ENCODE measurements at places on chromosomes 13 and 19.
A peak's percentile ranks its signal among the peaks of the same experiment; 100 is the strongest.

GRCh38 chr13:66805657-66806056, 424.5 kb downstream of the PCDH9 start:
- DNase-seq = peak; percentile 48

GRCh38 chr19:11480715-11481533, at the start of gene ELAVL3:
ELAVL3 (minus strand) TSS chr19:11481046; CDS start chr19:11480608, 438 bp downstream.
- DNase-seq = peak; percentile 71

DNA sequence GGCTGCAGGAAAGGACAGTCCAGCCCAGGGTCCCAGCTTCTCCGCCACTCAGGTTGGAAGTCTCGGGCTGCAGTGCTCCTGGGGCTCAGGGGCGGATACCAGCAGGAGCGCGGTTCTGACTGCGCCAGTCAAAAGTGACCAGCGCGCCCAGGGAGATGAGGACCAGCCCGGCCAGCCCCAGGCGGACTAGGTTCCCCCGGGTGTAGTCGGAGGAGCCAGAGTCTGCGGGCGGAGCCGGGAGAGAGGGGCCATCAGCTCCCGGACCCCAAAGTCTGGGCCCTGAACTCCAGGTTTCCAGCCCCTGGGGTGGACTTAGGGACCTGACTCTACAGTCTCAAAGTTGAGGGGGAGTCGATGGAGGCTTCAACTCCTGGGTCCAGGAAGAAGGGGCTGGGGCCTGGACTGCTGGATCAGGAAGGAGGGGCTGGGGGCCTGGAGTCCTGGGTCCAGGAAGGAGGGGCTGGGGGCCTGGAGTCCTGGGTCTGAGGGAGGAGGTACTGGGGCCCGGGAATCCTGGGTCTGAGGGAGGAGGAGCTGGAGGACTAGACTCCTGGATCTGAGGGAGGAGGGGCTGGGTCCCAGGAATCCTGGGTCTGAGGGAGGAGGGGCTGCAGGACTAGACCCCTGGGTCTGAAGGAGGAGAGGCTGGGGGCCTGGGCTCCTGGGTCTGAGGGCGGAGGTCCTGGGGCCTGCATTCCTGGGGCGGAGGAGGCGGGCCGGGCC, 5.3 kb downstream of the OSCAR start:
- no peak for DNase-seq

DNA sequence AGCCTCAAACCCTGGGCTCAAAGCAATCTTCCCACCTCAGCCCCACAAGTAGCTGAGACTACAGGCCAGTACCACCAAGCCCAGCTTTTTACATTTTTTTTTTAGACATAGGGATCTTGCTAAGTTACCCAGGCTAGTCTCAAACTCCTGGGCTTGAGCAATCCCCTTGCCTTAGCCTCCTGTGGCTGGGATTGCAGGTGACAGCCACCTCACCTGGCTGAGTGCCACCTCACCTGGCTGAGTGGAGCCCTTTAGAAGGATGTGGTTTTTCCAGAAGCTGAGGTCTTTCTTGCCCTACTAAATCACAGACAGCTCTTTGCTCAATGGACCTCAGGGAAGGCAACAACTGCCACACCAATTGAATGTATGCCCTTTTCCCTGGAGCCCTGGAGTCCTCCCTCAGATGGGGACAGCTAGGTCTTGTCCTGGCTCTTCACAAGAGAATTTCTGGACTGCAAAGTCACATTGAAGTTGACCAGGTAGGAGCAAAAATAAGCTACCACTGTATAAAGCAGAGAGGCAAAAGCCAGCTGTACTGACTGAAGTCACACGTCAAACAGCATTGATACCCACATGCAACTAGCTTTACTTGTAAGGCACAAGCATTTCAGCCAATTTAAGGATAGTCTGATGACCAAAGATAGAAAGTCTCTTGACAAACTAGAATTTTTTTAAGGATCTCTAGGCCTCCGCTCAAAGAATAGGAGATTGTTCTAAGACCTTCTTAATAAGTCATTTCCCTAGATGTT, 14.0 kb downstream of the PDX1 start:
- DNase-seq = no peak

GRCh38 chr19:31421856-31422255, 72.6 kb upstream of the TSHZ3 start:
- DNase-seq = no peak

DNA sequence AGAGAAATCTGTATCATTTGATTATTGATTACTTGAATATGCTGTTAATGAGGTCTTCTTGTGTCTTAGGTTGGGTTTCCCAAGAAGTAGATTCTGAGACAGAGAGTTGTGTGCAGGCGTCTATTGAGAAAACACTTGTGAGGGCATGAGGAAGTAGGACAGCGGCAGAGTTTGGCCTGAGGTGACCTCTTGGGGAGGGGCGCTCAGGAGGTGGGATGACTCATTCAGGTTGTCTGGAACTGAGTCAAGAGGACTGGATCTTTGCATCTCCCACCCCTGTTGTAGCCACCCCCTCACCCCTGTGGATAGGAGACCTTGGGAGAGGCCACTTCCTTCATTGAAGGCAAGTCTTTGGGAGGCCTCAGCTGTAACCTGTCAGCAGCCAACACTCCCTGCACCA, 35.2 kb upstream of the WDFY2 start:
- no peak for DNase-seq

DNA sequence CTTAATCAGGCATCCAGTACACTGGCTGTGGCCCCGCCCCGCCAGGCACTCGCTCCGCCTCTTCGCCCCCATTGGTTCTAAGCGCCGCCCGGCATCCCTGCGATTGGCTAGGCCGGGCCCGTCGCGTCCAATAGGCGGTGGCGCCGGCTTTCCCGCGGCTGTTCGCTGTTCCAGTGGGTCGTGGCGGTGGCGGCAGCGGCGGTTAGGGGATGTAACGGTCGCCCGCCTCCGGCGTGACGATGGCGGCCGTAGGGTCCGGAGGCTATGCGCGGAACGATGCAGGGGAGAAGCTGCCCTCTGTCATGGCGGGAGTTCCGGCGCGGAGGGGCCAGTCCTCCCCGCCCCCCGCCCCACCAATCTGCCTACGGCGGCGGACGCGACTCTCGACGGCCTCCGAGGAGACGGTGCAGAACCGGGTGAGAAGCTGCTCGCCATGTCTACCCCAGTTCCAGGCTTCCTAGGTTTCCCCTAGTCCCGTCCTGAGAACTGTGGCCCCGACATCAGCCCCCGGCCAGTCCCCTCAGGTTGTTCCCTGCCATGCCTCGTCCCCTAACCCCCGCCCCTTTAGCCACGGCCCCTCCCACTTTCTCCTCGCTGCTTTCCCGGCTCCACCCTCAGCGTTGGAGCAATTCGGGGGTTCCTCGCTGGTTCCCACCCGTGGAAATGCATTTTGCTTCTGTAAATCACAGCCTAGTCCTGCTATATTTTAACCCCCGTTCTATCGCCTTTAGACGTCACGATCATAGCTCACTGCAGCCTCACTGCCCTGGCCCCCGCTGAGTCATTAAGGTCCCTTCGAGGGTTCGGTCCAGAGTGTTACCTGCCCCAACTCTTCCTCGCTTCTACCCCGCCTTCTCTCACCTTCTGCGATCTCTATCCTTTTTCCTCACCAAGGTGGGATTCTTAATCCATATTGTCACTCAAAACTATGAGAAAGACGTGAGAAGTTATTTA, at the start of gene WDR62:
Gene WDR62 (plus strand): TSS at position 165 of the 954 bp plus-strand sequence. CDS start 75 bp downstream, at position 240.
- DNase-seq = peak; percentile 96

DNA sequence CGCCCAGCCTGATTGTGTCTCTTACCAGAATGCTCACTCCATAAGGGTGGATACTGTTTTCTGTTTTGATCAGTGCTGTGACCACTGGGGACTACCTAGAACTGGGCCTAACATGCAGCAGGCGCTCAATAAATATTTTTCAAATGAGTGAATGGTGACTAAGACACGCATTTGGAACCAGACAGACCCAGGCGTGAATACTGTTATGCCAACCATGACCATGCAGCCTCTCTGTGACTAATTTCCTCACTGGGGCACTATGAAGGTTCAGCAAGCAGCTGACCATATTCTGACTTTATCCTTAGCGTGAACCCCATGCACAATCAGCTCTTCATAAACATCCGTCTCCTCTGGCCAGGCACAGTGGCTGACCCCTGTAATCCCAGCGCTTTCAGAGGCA, 13.0 kb upstream of the SPC24 start:
- no peak for DNase-seq

DNA sequence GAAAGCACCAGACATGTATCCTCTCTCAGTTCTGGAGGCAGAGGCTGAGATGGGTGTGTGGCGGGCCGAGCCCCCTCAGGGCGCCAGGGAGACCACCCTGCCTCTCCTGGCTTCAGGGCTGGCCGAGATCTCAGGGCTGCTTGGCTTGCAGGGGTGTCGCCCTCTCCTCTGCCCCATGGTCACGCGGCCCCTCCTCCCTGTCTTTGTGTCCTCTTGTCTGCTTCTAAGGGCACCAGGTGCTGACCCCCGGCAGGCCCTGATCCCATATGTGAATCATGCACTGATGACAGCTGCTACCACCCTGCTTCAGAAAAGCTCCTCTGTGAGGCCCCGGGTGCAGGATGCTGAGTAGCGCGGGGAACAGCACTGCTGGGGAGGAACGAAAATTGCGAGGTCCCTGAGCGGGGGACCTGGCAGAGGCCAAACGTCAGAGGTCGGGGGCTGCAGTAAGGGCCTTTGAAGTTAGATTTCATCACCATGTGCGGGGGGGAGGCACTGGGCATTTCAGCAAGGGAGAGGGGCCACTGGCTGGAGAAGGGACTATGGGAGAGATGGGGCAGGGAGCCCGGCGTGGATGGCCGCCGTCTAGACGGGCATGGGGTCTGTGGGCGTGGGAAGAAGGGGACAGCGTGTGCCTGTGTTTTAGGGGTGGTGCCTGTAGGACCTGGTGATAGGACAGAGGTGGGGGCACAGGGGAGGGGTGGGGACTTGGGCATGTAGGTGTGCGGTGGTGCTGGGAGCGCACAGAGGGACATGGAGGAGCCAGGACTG, 125.2 kb downstream of the KDM4B start:
- DNase-seq = no peak

DNA sequence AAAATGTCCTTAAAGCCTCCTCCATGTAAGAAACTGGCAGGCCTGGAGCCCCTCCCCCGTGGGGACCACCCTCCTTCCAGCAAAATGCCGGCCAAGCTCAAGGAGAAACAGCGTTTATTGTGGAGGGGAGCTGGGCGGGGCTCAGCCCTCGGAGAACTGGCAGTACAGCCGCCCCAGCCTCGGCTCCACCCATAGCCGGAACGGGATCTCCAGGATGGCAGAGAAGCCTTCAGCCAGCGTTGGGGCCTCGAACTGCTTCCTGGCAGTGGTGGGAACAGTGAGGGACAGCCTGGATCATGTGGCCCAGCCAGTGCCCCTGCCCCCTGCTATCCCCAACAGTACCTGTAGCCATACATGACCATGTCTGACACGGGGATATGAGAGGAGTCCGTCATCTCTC, 6.3 kb downstream of the PNKP start:
- no peak for DNase-seq

GRCh38 chr19:18091217-18091608, 4.5 kb upstream of the IL12RB1 start:
- DNase-seq = no peak

DNA sequence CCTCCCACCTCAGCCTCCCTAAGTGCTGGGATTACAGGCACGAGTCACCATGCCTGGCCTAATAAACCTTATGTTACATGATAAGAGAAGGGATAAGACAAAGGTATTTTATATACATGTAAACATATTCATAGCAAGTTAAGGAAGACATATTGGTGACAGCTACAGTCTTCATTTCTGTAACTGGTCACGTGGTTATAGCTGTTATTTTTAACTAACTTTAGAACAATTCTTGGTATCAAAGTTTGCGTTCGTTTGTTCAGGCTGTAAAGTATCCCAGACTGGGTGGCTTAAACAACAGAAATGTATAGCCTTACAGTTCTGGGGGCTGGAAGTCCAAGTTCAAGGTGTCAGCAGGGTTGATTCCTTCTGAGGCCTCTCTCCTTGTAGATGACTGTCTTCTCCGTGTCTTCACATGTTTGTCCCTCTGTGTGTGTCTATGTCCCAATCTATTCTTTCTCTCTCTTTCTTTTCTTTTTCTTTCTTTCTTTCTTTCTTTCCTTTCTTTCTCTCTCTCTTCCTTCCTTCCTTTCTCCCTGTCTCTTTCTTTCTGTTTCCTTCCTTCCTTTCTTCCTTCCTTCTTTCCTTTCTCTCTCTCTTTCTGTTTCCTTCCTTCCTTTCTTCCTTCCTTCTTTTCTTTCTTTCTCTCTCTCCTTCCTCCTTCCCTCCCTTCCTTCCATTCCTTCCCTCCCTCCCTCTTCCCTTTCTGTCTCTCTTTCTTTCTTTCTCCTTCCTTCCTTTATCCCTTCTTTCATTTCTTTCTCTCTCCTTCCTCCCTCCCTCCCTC, 7.6 kb downstream of the ACTL9 start:
- DNase-seq = no peak

DNA sequence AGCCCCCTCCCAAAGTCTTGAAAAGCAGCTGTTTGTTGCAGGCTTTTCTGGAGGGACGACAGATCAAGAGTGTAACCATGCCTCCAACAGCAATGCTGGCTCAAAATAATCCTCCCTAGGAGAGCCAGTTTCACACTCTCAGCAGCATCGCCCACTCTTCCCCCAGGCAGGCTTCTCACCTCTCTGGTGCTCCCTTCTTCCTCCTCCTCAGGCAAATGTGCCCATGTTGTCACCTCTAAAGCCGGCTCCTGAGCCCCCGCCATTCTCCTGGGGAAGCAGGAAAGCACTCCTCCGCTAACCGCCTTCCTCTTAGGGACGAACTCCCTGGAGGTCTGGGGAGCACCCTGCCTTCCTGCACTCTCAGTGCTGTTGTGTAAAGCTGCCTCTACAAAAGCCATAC, 98.9 kb upstream of the SGCG start:
- no peak for DNase-seq

- no peak for DNase-seq
These were observed 449.8 kb downstream of the PCDH17 start for GRCh38 chr13:58081301-58081820.

DNA sequence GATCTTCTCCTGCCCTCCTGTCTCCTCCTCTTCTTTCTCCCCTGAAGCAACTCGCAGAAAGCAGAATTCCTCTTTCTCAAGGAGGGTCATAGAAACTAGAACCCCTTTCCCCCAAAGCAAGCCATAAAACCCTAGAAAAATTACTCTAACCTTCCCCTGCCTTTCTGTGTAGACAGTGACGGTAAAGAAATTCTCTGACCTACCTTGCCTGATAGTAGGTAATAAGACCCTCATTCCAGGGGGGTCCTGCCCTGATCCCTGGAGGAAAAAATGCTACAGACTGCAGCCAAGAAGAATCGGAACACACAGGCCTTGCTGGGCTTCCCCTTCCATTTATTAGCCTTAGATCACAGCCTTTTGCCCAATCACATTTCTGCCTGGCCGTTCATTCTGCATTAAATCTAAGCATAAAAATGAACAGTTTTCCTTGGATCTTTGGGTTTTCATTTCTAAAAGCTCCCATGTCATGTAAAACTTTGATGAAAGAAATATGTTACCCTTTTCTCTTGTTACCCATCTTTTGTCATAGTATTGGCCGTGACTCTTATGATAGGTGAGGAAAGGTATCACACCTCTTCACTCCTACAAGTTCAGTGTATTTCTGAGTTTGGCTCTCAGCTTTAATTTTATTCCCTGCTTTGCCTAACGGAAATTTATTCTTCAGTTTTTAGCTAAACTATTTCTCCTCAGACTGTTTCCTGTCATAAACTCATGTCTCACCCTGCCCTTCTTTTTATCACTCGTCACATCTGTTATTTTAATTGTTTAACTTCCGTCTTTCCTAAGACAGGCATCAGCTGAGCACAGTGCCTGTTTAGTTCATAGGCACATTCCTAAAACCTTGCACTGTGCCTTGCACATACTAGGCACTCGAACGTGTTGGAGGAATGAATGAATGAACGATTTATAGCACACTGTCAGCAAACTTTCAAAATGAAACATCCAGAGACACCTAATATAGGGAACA, 20.4 kb upstream of the CPB2 start:
- DNase-seq = no peak
